ENCODE measurements at places on chromosomes 11 and 22.

- no peak for DNase-seq
Measured at GRCh38 chr11:35631891-35632290, 13.6 kb downstream of the FJX1 start.

GRCh38 chr11:15199693-15200092 lies 85.0 kb downstream of the INSC start:
- DNase-seq: no peak

GRCh38 chr11:39209981-39210380 lies 2249.5 kb downstream of the LRRC4C start:
- DNase-seq: no peak

DNA sequence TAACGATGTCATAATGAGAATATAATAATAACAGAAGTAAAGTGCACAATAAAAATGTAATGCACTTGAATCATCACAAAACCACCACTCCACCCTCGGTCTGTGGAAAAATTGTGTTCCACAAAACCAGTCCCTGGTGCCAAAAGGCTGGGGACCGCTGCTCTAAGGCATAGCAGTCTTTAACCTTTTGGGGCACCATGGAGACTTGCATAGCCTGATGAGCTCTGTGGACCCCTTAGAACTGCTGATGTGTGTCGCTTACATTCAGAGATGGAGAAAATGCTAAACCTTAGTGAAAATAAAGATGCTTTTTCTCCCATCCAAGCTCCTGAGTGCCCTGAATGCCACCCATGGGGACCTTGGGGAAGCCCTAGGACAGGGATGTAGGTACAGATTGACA lies 87.6 kb upstream of the SEPTIN5 start:
- DNase-seq: no peak

All from fibroblast of lung (primary cell).